ENCODE measurements at places on chromosomes 16 and 17. TPM values are rescaled to one million over a fixed set of nuclear protein-coding genes. Genes with fewer than 3 reads are reported as not detected.

TEDC2 gene
- not detected for total RNA-seq

KRTAP2-2 gene
- not detected for total RNA-seq

MMP25 gene
- total RNA-seq, result 1.7 TPM

KPNB1 gene
- total RNA-seq, result 161 TPM

CDRT15L2 gene
- not detected for total RNA-seq

PAFAH1B1 gene
- 106 TPM for total RNA-seq

SPATA20 gene
- total RNA-seq, result 18.9 TPM

TERB1 gene
- 0.42 TPM for total RNA-seq

TEKT1 gene
- total RNA-seq, result not detected

SGCA gene
- total RNA-seq, result not detected

SKA2 gene
- total RNA-seq, result 6.3 TPM

ADCY9 gene
- 9.7 TPM for total RNA-seq

PPY gene
- not detected for total RNA-seq

C17orf67 gene
- total RNA-seq, result 1.5 TPM

KRTAP9-4 gene
- total RNA-seq, result not detected

KLHDC4 gene
- 33.4 TPM for total RNA-seq

MYH11 gene
- 0.10 TPM for total RNA-seq

ZNHIT3 gene
- total RNA-seq, result 42.8 TPM

MIS12 gene
- total RNA-seq, result 18.9 TPM

OR1F1 gene
- total RNA-seq, result not detected

NOL11 gene
- 76.5 TPM for total RNA-seq

DNAAF1 gene
- 25.3 TPM for total RNA-seq

PRR35 gene
- 0.10 TPM for total RNA-seq

METTL9 gene
- 312 TPM for total RNA-seq

SLC47A1 gene
- total RNA-seq, result 0.73 TPM

PABPN1L gene
- total RNA-seq, result not detected

LRRC36 gene
- 0.31 TPM for total RNA-seq

TRIM72 gene
- 0.10 TPM for total RNA-seq

VTN gene
- not detected for total RNA-seq

ABCC12 gene
- not detected for total RNA-seq

HSPB9 gene
- total RNA-seq, result not detected

SMTNL2 gene
- not detected for total RNA-seq

CSH2 gene
- 0.10 TPM for total RNA-seq

OR1A1 gene
- total RNA-seq, result not detected

CNGB1 gene
- not detected for total RNA-seq

IKZF3 gene
- total RNA-seq, result 47.5 TPM

RSKR gene
- 4.9 TPM for total RNA-seq

HSF5 gene
- total RNA-seq, result 1.7 TPM

INTS2 gene
- total RNA-seq, result 12.4 TPM

PRDM7 gene
- not detected for total RNA-seq

IGSF6 gene
- 13.9 TPM for total RNA-seq

NPW gene
- total RNA-seq, result not detected

PYY gene
- not detected for total RNA-seq

CCL4L2 gene
- total RNA-seq, result 7.9 TPM

ARHGDIG gene
- total RNA-seq, result not detected

TAC4 gene
- total RNA-seq, result not detected

SLC38A8 gene
- total RNA-seq, result not detected
